ENCODE measurements at places on chromosomes 5 and 9. TPM values are rescaled to one million over a fixed set of nuclear protein-coding genes. Genes with fewer than 3 reads are reported as not detected.

DNA sequence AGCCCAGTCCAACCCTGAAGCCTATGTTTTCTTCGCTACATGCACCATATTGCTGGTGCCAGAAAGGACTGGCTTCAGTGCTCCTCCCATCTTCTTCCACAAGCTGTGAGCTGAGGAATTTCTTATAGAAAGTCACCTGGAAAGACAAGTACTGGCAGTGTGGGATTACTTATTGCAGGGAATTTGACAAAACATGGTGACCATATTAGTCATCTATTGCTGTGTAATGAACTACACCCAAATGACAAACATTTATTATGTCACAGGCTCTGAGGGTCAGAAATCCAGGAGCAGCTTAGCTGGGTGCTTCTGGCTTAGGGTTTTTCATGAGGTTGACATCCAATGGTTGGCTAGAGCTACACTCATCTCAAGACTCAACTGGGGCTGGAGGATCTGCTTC is 75.5 kb downstream of the ENTREP1 start:
- no peak for DNase-seq

DNA sequence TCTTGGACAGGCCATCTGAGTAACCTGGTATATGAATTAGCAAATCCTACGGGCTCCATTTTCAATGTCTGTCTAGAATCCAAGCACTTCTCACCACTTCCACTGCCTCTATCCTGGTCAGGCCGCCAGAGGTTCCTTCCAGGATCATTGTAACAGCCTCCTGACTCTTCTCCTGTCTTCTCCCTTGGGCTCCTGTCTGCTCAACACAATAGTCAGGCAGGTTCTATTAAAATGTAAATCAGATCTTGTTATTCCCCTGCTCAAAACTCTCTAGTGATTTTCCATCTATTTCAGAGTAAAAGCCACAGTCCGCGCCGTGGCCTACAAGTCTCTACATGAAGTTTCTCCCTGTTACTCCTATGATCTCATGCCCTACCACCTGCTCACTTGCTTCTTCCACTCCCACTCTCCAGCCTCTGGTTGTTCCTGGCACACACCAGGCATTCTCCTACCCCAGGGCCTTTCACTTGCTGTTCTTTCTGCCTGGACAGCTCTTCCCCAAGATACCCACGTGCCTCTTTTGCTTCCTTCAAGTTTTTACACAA is 21.7 kb downstream of the ZNF366 start:
- DNase-seq: no peak

DNA sequence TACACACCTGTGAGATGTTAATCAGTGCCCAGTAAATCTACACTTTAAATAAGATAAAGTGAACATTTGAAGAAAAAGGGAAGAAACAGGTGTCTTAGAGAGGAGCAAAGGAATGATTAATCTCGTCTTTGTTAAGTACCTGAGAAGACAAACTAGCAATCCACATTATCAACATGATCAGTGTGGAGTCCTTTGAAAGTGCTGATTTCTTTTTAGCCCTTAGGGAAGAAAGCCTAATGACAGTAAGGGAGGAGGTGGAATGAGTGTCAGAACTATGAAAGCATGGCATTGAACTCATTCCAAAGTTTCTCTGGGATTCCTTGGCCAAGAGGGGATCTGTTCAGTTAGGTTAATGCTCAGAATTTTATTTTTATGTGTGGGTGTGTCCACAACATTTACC is 1109.0 kb upstream of the ACO1 start:
- no peak for DNase-seq

- DNase-seq: no peak
Observed at GRCh38 chr5:10729320-10730042, 31.6 kb downstream of the DAP start.

Gene FNIP1
- total RNA-seq: 43.2 TPM

DNA sequence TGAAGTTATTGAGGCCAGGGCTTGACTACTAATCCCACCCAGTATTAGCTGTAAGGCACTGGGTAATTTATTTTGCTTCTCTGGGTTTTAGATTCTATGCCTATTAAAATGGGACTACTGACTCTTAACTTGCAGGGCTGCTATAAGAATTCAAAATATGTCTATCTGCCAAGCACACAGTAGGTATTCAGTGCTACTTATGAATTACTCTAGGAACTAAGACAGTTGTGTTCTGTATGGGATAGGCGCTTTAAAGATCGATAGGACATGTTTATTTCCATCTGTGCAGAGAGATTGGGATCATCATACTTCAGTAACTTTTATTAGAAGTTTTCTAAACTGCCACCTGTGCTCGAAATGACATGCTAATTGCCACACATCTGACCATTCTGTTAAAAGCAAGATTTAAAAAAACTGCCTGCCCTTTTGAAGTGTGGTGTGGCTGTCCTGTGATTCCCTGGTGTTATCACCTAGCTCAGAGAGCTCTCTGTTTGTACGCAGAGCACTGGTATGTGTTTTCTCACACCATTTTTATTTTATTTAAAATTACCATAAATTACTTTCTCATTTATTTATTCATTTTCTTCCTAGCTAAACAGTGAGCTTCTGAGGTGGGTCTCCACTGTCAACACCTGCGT is 58.7 kb downstream of the FYB1 start:
- no peak for DNase-seq

DNA sequence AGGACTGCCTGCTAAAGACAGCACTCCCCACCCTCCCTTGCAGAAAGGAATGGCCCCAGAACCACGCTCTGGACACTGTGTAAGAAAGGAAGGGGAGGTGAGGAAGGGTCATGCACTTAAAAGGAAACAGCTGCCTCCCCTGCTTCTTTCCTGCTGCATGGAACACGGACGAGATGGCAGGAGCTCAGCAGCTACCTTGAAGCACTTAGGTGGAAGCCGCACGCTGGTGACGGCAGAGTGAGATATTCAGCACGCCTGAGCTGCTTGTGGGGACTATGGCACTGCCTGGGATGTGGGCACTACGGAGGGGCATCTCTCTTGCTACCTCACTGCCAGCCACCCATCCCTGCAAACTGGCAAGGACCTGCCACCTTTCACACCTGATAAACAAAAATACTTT is 101.5 kb downstream of the VAV2 start:
- DNase-seq: no peak

Gene TAS2R1
- total RNA-seq: not detected

GRCh38 chr9:12516573-12516972 is 176.6 kb upstream of the TYRP1 start:
- DNase-seq: no peak

Gene TMEM215
- total RNA-seq: not detected

Gene MYORG
- 9.6 TPM for total RNA-seq

- no peak for DNase-seq
Observed at GRCh38 chr5:10416868-10417267, 24.8 kb upstream of the ROPN1L start.

GRCh38 chr5:112862085-112862484 is 998 bp downstream of the SRP19 start:
- no peak for DNase-seq

Gene INSYN2B
- 0.10 TPM for total RNA-seq

DNA sequence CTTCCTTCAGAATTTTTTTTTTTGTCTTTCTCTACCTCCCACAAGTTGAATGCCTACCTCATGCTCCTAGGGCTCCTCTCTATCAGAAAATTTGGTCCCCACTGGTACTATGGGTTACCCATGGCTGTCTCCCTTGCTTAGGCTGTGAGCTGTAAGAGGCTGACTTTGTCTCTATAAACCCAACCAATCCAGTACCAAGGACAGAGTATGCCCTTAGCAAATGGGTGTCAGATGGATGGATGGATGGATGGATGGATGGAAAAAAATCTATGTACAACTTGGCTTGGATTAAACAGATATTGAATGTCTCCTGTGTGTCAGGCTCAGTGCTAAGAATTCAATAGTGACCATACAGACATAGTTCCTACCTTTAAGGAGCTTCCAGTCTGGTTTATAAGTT is 398.2 kb upstream of the TRPC7 start:
- DNase-seq: no peak

Measured in aorta (tissue), 5 donors.